ENCODE measurements at places on chromosomes 2 and 18. TPM values are rescaled to one million over a fixed set of nuclear protein-coding genes. Genes with fewer than 3 reads are reported as not detected.

GRCh38 chr2:137888845-137889244, 75.4 kb upstream of the HNMT start:
- no peak for DNase-seq
- H3K36me3 ChIP-seq: no peaks in the 10 kb centered on the region
- H3K4me3 ChIP-seq: no peak overlapping the region
- no peaks in the 10 kb centered on the region for H3K4me1 ChIP-seq
- no peak overlapping the region for H3K27ac ChIP-seq

Gene IL1F10
- total RNA-seq: not detected

GRCh38 chr18:75739682-75740081, 312.2 kb upstream of the SMIM21 start:
- no peaks in the 10 kb centered on the region for H3K4me1 ChIP-seq
- H3K27me3 ChIP-seq: no peaks in the 10 kb centered on the region
- H3K27ac ChIP-seq: no peak overlapping the region

GRCh38 chr2:29272311-29272710, 157.1 kb downstream of the CLIP4 start:
- H3K27me3 ChIP-seq: no peaks in the 10 kb centered on the region
- H3K27ac ChIP-seq: no peak overlapping the region
- H3K36me3 ChIP-seq: no peaks in the 10 kb centered on the region
- no peak for DNase-seq

Gene FAM228A
- not detected for total RNA-seq

GRCh38 chr2:194556629-194557028, 1100.4 kb upstream of the SLC39A10 start:
- no peak for DNase-seq
- H3K36me3 ChIP-seq: no peaks in the 10 kb centered on the region
- H3K4me1 ChIP-seq: no peaks in the 10 kb centered on the region
- H3K27ac ChIP-seq: no peak overlapping the region
- no peaks in the 10 kb centered on the region for H3K27me3 ChIP-seq
- H3K4me3 ChIP-seq: no peak overlapping the region

GRCh38 chr2:196105951-196106350, 37.3 kb upstream of the DNAH7 start:
- no peaks in the 10 kb centered on the region for H3K36me3 ChIP-seq
- no peak for DNase-seq
- no peak overlapping the region for H3K4me3 ChIP-seq
- H3K4me1 ChIP-seq: no peaks in the 10 kb centered on the region

Gene CYP1B1
- 148 TPM for total RNA-seq

Gene KCNG2
- not detected for total RNA-seq

Gene DOK1
- 68.1 TPM for total RNA-seq

Gene RBM44
- 8.5 TPM for total RNA-seq

DNA sequence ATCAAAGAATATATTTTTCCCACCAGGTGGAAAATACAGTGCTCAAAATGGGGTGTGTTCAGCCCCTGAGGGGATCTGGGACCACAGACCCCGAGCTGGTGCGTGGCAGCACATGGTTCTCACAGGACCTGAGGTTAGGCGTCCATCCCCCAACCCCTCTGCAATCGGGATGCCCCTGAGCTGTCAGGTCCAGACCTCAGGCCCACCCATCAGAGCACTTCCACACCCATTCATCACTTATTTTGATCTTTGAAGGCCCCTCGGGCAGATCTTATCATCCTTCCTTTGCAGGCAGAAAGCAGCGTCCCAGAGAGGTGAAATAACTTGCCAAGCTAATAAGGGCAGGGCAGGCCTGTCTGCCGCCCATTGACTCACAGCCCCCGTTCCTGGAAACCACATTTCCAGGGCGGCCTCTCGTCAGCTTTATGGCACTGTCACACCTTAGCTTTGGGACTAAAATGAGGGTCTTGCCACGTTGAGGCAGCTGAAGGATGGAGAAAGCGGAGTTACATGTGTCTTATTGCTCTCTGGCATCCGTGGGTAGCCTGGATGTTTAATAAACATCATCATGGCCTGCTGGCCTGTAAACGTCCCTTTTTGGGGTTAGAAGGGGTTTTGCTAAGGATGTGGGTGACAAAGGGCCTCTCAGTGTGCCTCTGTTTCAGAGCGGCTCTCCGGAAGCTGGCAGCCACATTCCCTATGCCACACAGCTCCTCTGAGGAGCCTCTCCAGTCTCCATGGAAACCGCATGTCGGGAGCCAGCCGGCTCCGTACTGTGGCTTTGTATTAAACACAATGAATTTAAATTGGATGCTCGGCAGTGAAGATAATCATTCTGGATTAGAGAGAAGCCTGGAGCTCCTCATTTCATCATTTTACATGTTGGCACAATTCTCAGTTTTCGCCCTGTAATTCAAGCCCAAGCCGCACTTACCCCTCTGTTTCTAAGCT, 58.3 kb upstream of the MAPRE3 start:
- no peaks in the 10 kb centered on the region for H3K27me3 ChIP-seq
- no peak overlapping the region for H3K27ac ChIP-seq
- DNase-seq: no peak
- no peak overlapping the region for H3K4me3 ChIP-seq

GRCh38 chr2:133945089-133945488, 308.8 kb upstream of the MGAT5 start:
- no peak for DNase-seq
- H3K27me3 ChIP-seq: no peaks in the 10 kb centered on the region
- no peak overlapping the region for H3K4me3 ChIP-seq
- no peaks in the 10 kb centered on the region for H3K4me1 ChIP-seq
- H3K27ac ChIP-seq: no peak overlapping the region

Data from ascending aorta (tissue), 2 donors.